Hematopoietic multipotent progenitor cell treated with erythropoietin and hydrocortisone succinate and interleukin-3 and kit ligand, for 15 days (in vitro differentiated cells): ENCODE measurements at places on chromosomes 13 and 19.
A peak's percentile ranks its signal among the peaks of the same experiment; 100 is the strongest.

DNA sequence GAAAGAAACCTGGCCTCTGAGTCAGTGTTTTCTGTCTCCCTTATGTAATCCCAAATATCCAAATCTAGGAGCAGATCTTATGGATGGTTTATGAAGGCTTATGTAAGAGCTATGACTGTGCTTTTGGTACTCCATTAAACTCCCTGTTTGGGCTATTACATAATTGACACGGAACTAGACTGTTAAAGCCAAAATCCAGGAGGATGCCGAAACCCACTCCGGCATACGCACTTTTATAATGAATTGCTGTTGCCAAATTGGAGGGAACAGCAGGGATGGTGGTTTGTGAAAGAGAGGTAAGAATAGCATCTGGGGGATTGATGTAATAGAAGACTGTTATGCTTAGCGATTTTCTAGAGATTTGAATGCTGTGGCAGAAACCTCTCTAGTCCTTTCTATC, 2.0 kb downstream of the MTUS2 start:
- DNase-seq, result no peak

- no peak for DNase-seq
These were observed 22.1 kb downstream of the EDNRB start for GRCh38 chr13:77896536-77896935.

GRCh38 chr13:79782541-79783205, 301.7 kb downstream of the NDFIP2 start:
- DNase-seq, result no peak

GRCh38 chr19:14063105-14063504, 1.2 kb upstream of the PALM3 start:
- no peak for DNase-seq

DNA sequence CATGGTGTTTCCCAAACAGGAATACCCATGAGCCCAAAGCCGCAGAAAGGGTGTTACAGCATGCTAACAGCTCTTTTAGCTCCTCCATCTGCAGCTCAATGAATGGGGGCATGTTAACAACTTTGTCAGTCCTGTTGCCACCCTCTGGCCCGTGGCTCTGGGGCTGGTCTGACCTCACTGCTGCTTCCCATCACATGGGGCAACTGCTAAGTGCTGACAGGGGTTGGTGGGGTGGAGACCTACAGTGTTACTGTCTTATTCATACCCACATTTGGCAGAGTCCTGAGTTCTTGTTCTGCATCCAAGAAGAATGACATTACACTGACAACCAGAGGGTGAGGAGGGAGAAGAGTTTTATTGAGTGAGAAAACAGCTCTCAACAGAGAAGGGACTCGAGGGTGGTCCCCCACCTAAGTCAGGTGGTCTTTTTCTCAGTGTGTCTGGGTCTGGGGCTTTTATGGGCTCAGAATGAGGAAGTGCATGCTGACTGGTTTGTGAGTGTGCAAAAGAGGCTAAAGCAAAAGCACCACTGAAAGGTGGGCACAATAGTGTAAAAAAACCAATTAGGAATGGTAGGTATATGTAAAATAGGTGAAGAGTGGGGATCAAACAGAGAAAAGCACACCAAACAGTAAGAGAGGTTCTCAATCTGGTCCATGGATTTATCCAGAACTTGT, 1952.0 kb upstream of the PCDH20 start:
- no peak for DNase-seq

DNA sequence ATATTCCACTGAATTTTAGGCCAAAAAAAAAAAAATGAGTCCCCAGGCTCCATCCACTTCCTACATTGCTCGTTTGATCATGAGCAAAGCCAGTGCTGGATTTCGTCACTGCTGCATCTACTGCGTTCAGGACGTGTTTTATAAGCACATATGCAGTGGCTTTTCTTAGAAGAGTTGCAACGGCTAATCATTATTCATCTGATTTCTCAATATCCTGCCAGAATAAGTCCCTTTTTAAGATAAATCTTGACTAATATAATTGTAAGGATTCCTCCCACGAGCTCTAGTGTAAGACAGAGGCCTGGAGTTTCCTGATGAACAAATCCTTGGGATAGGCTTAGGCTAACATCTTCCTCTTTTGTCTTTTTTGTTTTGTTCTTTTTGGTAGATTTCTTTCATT, 19.5 kb downstream of the FAM124A start:
- DNase-seq, result no peak

DNA sequence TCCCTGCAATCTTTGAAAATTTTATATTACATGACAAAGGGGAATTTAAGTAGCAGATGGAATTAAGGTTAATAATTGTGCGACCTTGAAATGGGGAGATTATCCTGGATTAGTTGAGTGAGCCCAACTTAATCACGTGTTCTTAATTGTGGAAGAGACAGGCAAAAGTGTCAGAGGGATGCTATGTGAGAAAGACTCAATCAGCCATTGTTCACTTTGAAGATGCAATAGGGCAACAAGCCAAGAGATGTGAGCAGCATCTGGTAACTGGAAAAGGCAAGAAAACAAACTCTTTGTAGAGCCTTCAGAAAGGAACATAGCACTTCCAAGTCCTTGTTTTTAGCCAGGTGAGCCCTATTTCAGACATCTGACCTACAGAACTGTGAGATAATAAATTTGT, 247.7 kb downstream of the SLITRK1 start:
- no peak for DNase-seq

DNA sequence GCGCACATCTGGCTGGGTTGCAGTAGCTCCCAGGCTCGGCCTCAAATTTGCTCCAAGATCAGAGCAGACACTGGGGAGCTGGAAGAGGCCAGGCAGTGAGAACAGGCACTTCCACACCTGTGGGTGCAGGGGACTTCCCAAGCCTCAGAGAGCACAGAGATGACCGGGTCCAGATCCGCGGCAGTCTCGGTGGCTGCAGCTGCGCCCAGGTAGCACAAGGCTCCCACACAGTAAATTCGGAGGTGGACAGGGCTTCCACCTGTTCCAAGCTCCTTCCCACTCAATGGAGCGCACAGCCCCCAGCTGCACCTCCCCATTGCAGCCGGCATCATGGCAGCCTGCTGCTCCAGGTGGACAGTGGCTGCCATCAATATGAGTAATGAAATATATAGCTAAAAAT, 1417.4 kb upstream of the SLC10A2 start:
- no peak for DNase-seq

DNA sequence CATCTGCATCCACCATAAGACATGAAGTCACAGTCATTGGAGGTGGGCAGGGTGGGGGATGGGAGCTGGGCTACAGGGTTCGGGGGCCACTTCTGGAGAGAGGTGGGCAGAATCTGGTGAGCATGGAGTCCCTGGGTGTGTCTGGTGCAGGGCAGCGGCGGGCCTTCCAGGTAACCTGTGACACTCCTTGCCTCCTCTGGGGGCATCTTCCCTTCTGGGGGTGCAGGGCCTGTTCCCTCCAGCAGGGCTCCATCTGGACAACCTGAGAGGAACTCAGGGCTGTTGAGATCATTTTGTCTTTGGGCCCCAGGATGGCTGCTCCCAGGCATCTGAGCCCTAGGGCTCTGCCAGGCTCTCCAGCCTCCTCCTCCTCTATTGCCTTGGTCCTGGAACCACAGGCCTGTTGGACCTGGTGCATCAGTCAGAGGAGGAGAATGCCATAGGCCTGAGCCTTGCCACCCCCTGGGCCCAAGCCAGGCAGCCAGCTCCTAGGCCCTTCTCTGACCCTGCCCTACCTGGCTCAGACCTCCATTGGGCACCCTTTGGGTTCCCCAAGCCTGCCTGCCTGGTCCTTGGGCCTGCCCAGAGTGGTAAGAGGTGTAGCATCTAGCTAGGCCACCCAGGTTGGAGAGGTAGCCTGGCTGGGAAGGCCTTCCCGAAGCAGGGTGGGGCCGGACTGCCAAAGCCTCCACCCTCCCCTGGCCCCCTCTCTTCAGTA, 13.4 kb downstream of the LYL1 start:
- peak; percentile 60 for DNase-seq

- DNase-seq, result no peak
These were observed 21.9 kb downstream of the ZSWIM4 start for GRCh38 chr19:13817018-13817614.

DNA sequence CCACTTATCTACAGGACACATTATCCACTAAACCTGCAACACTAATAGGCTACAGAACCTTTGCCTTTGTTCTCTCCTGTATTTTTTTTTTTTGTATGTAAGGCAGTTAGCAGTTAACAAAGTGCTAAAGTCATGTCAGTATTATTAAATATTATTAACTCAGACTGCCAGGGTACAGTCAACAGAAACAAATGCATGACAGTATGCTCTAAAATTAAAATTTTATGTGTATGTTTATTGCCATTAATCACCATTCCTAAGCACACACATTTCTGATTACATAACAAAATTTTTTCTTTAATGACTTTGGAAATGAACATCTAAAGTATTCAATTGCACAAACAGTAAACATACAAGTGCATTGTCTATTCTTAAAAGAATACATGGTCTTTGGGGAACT, 41.7 kb downstream of the XPO4 start:
- no peak for DNase-seq

DNA sequence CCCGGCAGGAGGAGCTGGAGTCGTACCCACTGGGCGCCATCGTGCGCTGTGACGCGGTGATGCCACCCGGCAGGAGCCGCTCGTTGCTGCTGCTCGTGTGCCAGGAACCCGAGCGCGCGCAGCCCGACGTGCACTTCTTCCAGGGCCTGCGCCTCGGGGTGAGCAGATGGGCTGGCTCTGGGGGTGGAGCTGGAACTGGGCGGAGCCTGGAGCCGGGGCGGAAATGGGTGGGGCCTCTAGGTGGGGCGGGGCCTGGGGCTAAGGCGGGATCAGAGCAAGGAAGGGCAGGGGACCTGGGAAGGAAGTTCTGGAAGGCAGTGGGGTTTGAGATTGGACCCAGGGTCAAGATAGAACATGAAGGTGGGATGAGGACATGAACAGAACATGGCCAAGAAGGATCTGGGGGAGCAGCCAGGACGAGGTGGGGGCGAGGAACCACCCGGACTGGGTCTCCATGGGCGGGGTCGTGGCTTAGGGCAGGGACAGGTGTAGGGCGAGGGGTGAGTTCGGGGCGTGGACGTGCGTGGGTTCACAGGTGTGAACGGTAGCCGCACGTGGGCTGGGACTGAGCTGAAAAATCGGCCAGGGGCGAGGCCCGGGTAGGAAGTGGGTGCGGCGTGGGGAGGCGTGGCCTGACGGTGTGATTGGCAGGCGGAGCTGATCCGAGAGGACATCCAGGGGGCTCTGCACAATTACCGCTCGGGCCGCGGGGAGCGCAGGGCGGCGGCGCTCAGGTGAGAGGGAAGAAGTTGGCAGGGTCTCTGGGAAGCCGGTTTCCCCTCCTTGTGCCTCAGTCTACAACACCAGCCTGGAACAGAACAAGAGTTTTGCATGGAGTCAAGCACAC, 4.7 kb downstream of the EPS8L1 start:
- DNase-seq, result peak; percentile 63

DNA sequence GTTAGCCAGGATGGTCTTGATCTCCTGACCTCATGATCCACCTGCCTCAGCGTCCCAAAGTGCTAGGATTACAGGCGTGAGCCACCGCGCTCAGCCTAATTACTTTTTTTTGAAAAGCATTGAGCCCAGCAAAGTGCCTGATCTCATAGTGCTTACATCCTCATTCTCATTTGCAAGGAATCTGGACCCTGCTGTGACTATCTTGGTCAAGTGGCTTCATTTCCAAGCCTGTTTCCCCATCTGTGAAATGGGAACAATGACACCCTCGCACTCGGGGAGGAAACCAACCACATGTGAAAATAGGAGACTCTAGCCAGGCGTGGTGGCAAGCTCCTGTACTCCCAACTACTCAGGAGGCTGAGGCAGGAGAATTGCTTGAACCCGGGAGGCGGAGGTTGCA, 1.6 kb upstream of the PLEKHA4 start:
- DNase-seq, result no peak

GRCh38 chr13:72726726-72727416, 558 bp downstream of the MZT1 start:
- DNase-seq, result peak; percentile 71

- DNase-seq, result no peak
These were observed 2.1 kb downstream of the DNAJB1 start for GRCh38 chr19:14516048-14516534.

DNA sequence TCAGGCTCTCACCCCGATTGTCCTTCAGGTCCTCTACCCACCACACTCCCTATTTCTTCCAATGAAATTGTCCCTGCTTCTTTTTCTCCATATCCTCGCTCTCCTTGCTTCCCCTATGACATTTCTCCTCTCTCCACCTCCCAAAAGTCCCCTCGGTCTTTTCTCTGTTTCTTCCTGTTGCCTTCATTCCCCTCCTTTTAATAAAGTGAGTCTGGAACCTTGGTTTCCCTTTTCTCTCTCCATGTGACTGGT, 676 bp upstream of the ZNF574 start:
- DNase-seq, result no peak

GRCh38 chr19:10583036-10583776, 3.9 kb downstream of the AP1M2 start:
- DNase-seq, result no peak

DNA sequence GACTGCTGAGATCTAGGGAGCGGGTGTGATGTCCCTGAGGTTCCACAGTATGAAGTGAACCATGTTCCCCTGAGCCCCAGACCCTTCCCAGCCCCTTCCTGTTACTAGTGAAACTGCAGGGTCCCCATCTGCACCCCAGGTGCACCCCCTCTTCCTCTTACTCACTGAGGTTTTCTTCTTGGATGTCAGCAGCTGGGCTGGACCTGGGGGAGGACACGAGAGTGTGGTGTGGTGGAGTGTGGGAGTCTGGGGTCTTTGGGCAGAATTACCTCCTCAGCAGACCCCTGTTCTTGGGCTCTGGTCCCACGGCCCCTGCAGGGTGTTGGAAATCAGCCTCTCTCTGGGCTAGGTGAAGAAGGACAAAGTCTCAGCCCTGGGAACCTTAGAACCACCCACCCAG, 3.3 kb upstream of the LILRA6 start:
- DNase-seq, result no peak

DNA sequence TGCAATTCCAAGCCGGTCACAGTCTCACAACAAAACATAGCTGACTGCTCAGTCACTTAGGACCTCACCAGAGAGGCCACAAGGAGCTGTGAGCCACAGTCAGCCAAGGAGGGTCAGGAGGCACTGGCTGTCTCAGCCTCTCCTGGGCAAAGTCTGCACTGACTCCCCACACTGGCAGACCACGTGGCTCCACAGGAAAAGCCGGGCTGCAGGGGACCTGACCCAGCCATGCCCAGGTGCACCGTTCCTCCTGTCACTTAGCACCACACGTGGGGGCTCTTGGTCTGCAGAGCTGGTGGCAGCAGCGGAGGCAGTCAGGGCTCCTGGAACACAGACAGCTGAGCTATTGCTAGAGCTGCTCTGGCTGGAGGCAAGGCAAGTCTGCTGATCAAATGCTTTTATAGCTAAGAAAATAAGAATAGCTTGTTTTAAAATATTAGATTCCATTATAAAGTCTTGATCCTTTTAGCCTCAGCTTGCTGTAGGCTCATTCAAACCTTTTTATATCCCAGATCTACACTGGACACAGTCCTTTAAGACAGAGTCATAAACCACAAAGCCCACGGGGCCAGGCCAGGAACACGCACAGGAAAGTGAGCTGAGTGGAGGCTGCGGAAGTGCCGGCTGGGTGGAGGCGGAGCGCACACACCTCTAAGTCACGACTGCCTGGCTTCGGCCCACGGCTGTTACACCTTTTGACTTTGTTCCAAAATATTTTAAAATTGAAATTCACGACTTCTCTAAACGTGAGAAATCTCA, 744.1 kb downstream of the UQCRFS1 start:
- no peak for DNase-seq

GRCh38 chr13:35765366-35765765, 288.9 kb upstream of the MAB21L1 start:
- no peak for DNase-seq

- DNase-seq, result no peak
These were observed 6.5 kb downstream of the LRRC8E start for GRCh38 chr19:7894612-7895309.
